Stimulated activated naive CD4-positive, alpha-beta T cell (primary cell): ENCODE measurements at places on chromosomes 11 and 22.

- no peak for DNase-seq
Observed at GRCh38 chr11:223026-223789, 12.9 kb downstream of the SIRT3 start.

DNA sequence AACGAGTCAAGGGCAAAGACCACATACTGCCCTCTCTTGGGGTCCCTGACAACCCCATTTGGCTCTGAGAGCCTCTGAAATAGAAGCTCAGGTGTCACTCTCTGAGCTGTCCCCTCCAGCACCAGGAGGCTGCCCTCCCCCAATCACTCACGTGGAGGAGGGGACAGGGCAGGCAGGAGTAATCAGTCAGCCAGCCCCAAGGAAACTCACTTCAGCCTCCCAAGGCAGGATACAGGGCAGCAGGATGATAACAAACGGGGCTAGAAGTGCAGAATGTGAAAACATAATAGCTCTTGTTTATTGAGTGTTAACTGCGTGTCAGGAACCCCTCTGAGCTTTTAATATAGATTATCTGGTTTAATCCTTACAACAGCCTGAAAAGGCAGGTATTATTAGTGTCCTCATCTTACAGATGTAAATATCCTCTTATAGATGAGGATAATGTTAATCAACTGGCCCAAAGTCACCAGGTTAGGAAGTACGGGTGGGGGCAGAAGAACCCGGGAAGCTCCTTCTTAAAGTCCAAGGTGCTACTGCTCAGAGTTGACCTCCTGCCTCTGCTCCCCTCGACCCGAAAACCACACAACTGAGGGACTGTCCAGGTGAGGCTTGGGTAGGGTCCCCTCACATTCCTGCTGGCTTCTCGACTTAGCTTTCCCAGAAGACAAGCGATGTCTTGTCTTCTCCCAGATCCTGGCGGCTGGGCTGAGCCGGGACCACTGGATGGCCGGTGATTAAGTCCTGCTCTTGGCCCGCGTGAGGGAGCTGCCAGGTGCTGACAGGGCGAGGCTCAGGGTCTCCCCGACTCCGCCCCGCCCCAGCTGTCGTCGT is 2.7 kb downstream of the CHRM4 start:
- no peak for DNase-seq

- DNase-seq, result no peak
Observed at GRCh38 chr11:11461473-11461872, 108.4 kb upstream of the CSNK2A3 start.

GRCh38 chr22:46297151-46297812 is 612 bp downstream of the GTSE1 start:
- DNase-seq, result no peak

DNA sequence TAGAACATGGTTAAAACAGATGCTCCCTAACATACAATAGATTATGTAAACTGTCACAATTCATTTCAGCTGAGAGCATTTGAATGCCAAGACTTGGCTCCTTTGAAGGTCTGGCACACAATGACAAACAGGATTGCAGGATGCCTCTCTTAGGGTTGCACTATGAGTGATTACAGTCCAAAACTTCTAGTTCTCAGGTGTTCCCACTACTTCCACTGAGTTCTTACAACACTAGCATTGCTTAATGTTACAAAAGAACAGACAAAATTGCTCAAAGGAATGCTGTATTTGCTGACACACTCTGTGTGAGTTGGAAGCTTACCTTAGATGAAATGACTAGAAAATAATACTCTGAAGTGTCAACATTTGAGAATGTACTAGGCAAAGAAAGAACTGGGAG is 2413.8 kb upstream of the RAG2 start:
- no peak for DNase-seq

GRCh38 chr11:41534861-41535260 is 75.4 kb upstream of the LRRC4C start:
- DNase-seq, result no peak

DNA sequence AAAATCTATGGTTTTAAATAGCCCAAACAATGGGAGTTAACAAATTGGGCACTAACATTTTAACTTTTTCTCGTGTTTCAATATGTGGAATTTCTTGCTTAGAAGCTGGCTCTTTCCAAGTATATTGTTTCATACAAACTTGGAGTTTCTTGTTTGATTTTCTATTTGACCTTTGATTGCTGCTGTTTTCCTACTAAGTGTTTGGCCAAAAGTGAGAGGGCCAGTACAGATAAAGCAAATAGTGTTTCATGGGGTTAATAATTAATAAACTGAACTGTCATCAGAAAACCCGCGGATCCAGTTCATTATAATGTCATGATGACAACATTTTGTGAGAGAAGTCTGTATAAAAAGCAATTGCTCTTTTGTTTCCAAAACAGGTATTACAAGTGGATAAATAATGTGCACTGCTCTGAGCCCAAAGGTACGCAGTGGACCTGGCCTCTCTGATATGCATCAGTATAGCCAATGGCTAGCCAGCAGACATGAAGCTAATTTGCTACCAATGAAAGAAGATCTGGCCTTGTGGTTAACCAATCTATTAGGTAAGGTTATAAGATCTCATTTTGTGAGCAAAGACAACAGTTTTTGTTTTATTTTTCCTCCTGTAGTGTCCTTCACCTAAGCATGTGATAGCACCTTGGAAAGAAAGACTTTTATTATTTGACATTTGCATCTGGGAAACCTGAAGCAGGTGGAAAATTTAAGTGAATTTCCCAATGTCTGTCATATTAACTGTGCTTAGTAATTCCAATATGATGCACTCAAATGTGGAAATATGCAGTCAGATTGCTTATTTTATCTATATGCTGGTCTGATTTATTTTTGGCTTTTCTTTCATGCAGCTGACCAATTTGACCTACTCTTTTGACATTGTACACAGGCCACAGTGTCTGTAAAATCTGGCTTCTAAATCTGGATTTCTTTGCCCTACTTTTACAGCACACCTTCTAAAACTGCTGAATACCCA is 8.3 kb downstream of the GAS2 start:
- DNase-seq, result no peak

DNA sequence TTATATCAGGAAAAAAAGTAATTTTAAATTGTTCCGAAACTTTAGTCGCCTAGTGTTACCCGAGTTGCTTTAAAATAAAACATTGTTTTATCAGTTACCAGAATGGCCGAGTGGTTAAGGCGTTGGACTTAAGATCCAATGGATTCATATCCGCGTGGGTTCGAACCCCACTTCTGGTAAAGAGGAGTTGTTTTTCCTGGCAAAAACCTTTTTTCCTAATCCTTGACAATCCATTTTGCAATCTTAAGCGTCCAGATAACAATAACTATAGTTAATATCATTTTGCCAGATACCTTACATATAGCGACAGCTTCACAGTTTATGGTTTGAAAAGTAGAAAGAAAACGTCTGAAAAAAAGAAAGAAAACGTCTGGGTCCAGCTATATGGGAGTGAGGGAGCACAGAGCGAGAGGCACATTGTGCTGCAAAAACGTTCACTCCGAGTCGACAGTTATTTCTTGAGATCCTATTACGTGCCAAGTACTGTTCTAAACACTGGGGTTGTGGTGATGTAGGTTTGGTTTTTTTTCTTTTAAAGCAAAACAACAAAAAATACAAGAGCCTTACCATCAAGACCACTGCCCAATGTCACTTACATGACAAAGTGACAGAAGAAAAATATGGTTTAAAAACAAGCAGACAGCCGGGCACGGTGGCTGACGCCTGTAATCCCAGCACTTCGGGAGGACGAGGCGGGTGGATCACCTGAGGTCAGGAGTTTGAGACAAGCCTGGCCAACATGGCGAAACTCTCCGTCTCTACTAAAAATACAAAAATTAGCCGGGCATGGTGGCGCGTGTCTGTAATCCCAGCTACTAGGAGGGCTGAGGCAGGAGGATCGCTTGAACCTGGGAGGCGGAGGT is 40.6 kb downstream of the OR4D9 start:
- DNase-seq, result no peak

DNA sequence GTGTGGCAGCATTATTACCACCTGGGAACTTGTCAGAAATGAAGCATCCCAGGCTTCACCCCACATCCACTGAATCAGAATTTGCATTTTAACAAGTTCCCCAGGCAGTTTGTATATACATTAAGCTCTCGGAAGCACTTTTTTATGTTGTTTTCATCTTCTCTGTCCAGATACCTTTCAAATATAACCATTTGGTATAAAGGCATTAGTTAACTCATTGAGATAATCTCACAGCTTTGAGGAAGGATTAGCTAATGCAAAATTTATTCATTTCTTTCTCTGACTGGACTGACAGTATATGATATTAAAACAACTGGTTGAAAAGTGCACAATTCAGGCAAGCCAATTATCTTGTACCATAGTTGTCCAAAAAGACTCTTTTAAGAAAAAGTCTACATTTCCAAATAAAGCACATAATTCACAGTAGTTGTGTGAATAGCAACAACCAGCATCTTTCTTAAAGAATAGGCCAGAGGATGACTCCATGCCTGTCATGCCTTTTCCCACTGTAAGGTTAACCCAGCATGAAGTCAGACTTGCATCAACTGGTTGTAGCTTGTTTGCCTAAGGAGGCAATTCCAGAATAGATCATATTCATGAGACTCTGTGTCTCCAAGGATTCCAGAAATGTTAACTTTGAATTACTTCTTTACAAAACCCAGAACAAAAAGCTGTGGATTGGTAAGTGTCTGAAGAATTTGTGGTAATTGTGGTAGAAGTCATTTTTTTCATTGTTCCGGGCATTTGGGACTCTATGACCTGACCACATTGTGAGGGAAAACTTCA is 254.3 kb upstream of the SESN3 start:
- no peak for DNase-seq

- DNase-seq, result no peak
Observed at GRCh38 chr11:16252373-16252772, 104.0 kb downstream of the SOX6 start.

GRCh38 chr22:28999510-28999909 is 62.1 kb downstream of the C22orf31 start:
- DNase-seq, result no peak

- no peak for DNase-seq
Observed at GRCh38 chr22:25827415-25827814, 85.4 kb downstream of the MYO18B start.

- no peak for DNase-seq
Observed at GRCh38 chr11:115280775-115281174, 223.4 kb downstream of the CADM1 start.
